ENCODE measurements at places on chromosomes 3 and 15.

GRCh38 chr3:157175691-157176507, 16.0 kb upstream of the CCNL1 start:
- DNase-seq = no peak

DNA sequence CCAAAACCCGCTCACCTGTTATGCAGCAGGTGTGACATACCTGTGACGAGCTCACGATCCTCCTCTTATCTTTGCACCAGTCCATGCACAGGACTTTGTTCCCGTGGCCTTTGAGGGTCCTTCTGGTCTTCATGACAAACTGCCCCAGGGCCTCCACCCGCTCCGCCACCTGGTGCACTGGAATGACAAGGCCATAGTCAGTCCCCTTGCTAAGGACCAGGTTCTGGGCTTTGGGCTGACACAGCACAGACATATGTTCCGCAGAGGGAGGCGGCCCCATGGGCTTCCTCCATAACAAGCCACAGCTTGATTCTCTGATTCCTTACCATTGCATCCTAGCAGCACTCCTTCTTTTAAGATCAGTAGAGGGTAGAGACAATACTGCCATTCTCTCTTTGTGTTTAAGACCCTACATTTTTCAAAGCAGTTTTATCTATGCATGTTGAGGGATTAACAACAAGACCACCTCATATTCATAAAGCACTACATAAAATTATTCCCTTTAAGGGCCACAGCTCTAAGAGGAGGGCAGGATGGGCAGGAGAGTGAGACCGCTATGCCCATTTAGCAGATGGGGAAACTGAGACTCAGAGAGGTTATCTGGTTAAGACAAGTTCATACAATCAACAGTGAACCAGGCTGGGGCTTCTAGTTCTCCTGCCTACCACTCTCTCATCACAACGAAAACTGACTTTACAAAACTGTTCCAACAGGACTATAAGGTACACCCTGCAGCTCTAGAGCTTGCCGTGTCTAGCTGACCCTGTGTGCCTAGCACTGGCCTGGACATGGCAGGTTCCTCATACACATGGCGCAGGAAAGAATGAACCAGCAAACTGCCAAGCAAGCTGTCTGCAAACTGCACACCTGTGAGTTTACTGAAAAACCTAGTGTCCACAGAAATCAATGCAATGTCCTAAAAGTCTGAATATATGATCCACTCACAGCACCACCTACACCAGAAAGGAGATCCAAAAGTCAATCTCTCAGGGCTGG, 37.0 kb downstream of the GNB5 start:
- no peak for DNase-seq

GRCh38 chr3:122754929-122755328, 38.7 kb downstream of the HSPBAP1 start:
- no peak for DNase-seq

DNA sequence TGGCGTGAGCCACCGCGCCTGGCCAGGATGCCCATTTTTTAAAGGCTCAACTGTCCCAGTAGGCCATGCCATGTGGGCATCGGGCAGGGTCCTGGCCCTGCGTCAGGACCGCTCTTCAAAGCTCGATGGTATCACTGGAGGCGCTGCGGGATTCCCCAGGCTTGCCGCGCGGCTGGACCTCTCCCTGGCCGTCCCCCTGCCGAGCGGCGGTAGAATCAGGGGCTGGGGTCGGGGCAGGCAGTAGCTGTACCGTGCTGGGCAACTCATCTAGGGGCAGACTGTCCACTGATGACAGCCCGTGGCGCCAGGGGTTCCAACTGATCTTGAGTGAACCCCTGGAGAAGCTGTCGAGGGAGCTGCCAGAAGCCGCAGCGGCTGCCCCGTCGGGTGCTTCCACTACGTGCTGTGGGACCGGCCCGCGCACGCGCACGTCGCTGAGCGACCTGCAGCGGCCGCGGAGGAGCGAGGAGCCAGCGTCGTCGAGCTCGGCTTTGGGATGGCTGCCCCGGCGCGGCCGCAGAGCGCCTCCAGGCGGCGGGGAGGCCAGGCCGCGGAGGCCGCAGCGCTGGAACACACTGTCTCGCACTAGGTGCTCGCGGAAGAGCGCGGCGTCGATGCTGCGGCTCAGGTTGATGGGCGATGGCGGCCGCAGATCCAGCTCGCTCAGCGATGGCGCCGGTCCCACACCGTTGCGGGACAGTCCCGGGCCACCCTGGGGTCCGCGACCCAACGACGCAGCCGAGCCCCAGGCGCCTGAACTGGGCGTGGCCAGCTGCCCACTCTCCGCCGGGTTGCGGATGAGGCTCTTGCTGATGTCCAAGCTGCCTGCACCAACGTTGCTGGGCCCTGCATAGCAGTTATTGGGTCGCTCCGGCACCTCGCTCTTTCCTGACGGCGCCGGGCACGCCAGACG, 5.8 kb downstream of the PRRT3 start:
- peak; percentile 50 for DNase-seq

GRCh38 chr15:76752549-76752948, 152.6 kb downstream of the SCAPER start:
- no peak for DNase-seq

GRCh38 chr3:71415681-71416122, 167.8 kb downstream of the FOXP1 start:
- no peak for DNase-seq

GRCh38 chr15:71730277-71731144, 79.8 kb upstream of the NR2E3 start:
- DNase-seq = no peak

DNA sequence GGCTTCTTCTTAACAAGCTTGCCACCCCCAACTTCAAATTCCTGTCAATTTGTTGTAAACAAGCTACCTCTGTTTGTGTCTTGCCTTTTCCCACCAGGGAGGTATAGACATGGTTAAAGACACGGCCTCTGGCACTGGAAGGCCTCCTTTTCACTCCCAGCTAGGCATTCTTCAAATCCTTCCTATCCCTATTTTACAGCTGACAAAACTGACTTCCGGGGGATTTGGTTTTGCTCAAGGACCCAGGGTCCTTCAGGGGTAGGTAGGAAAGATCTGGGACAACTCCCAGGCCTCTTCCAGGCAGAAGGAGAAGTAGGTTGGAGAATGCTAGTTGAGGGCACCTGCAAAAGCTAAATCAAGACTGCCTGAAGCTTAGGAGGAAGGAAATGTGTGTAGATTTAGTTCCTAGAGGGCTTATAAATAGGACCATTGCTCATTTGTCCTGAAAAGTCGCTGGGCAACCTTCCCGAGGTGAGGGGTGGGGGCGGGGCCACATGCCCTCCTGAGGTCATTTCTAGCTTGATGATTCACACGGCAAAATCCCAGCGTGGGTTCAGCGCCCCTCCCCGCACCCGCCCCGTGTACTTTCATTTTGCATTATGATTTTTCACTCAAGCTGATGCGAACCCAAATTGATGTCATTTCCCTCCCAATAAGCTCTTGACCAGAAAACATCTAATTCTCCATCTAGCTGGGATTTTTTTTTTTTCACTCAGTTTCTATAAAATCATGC, 365.5 kb downstream of the SHQ1 start:
- peak; percentile 35 for DNase-seq

GRCh38 chr3:24923570-24923969, 428.9 kb upstream of the THRB start:
- no peak for DNase-seq

All from activated naive CD4-positive, alpha-beta T cell (primary cell).